ENCODE measurements at places on chromosomes 4 and X. TPM values are rescaled to one million over a fixed set of nuclear protein-coding genes. Genes with fewer than 3 reads are reported as not detected.

HTN3 gene
- total RNA-seq, result not detected

MAGEA6 gene
- total RNA-seq, result not detected

MAGEA2 gene
- total RNA-seq, result not detected

ERAS gene
- not detected for total RNA-seq

FMR1NB gene
- total RNA-seq, result not detected

HS6ST2 gene
- total RNA-seq, result 0.39 TPM

AKAP14 gene
- not detected for total RNA-seq

NELFA gene
- total RNA-seq, result 8.0 TPM

CTAG2 gene
- total RNA-seq, result not detected

LAGE3 gene
- total RNA-seq, result 32.9 TPM

WAS gene
- total RNA-seq, result 3.0 TPM

RNF150 gene
- total RNA-seq, result 34.2 TPM

LRRC66 gene
- total RNA-seq, result not detected
